ENCODE measurements at places on chromosomes 5 and 9.

- peak; percentile 70 for DNase-seq
Measured at GRCh38 chr5:154714266-154714986, 40.8 kb upstream of the LARP1 start.

DNA sequence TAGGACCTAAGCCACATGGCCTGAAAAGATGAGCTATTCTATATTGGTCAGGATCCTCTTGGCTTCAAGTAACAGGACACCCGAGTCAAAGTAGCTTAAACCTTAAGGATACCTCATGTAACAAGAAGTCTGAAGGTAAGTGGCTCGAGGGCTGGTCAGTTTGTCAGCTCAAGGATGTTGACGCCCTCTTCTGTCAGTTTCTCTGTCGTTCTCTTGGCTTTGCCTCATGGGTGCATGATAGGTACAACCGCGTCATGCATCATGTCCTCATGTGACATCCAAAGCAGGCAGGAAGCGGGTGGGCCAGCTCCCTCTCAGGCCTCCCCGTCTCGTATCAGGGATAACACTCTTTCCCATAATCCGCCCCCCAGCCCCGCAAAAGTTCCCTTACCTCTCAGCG, 22.1 kb upstream of the TCERG1 start:
- DNase-seq = no peak

DNA sequence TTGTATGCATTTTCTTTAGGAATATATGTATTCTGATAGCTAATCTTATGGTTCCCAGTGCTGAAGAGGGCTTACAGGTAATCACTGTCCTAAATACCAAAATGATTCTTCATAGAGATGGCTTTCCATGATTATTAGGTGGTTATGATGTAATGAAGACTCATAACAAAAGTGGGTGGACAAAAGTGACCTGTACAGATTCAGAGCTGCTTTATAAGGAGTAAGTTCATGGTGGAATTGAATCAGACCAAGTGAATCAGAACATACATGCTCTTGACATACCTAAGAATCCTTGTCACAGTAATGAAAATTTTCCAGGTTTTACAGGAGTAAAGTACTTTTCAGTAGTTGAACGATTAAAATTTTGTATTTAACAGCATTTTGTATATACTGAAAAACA, 105.6 kb downstream of the NIPBL start:
- DNase-seq = no peak

GRCh38 chr9:82930116-82930515, 132.8 kb downstream of the RASEF start:
- no peak for DNase-seq

DNA sequence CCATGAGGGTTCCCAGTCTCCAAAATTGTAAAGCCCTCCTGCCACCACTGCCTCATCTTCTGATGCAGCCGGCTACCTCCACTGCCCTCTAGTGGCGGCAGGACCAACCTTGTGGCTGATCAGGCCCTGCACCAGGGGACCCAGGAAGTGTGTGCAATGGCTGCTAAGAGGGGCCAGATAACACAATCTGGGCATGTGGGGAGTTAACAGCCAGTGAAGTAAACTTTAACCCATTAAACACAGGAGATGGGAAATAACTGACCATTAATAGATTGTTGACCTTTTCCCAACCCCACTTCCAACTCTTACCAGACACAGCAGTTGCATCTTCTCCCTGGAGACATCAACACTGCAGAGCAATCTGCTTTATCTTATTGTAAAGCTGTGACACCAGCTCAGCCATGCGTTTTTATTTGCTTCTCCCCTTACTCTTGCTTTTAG, 63.3 kb downstream of the FREM1 start:
- peak; percentile 33 for DNase-seq

DNA sequence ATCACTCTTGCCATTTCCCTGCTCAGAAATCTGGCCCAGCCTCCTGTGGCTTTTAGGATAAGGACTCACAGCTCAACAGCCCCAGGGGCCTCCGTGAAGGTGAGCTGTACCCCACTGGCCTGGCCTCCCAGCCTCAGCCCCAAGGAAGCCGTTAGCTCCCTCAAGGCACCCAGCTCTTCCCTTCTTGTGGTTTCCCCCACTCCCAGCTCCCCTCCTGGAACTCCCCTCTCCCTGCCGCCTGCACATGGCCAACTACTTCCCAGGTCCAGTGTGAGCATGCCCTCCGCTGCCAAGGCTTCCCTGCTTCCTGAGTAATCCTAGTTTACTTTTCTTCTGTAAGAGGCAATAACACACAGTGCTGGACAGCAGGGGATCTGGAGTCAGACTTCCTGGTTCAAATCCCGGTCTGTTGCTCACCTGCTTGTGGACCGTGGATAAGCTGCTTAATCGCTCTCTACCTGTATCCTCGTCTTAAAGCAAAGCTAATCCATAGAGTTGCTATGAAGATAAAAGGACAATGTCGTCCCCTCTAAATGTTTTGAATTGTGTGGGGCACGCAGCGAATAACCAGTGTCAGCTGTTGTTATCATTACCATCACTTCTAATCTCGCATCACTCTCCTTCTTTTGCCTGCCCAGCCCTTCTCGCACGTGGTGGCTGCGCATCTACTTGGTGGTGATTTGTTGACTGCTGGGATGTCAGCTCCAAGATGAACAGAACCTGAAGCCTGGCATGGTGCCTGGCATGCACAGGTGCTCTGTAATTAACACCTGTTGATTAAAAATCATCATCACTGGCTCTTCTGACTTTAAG, 86.6 kb downstream of the C5orf15 start:
- no peak for DNase-seq

DNA sequence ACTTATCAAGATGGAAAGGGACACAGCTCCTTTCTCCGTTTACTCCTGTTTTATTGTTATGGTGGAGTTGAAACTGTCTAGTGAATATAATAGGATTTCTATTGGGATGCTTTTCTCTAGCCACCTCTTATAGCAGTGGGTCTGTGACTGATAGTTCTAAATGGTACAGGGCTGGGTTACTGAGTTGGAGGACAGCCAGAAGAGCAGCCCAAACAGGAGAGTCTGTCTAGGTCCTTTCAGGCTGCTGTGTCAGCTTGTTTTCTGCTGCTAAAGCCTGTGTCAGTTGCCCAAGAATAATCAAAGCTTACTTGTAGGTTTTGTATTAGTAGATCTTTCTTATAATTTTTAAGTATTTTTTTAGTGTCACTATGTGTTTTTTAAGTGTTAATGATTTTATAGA, 356.0 kb upstream of the SEMA6A start:
- no peak for DNase-seq

- peak; percentile 64 for DNase-seq
Measured at GRCh38 chr5:88883059-88883835, at the start of gene MEF2C. Gene MEF2C (minus strand): TSS chr5:88883184. CDS start chr5:88823788, 59,396 bp downstream.

- DNase-seq = peak; percentile 73
Measured at GRCh38 chr9:92506184-92506857, 24.0 kb upstream of the ASPN start.

DNA sequence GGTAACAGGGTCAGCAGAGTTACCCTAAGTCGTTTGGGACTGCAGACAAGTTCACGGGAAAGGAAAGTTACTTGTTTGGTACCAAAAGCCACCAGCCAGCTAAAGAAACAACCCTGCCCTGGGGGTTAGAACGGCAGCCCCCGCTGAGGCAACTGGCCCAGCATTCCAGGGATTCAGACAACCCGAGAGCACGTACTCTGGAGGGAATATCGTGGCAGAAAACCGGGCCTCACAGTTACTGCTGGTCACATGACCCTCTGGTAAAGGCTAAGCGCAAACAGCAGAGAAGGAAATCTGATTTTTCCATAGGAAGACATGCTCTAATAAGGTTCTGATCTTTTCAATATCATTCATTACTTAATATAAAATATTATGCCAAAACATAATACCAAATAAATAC, 22.5 kb upstream of the MLANA start:
- DNase-seq = no peak

DNA sequence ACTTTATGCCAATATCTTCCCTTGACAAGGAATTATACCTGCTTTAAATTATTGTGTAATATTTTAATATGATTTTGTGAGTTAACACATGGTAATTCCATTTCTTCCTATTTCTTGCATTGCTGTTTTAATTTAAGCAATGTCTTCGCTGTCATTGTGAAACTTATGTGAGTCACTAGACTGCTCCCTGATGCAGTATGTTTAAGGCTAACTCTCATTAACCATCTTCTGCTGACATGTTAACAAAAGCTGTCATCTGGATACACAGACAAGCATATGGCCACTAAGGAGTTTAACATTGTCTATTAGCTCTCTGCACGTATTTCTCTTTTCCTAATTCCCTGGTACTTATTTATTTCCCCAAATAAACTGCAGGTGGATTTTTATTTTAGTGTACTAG, 980.8 kb upstream of the CTNND2 start:
- DNase-seq = no peak

DNA sequence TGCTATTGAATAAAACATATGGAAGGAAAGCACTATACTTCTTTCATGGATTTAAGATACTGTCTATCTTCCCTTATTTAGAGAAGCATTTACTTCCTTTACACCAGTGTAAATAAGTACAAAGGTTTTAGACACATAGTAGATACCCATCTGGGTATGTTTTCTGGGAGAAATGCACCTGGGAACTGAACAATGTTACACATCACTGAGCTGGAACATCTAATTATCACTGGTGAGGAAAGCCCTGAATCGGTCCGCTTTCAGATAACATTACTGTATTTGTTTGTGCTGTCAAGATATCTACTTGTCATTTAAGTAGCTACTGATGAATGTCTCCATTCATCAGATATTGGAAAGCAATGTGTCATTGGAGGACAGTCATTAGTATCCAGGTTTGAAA, 964.7 kb upstream of the PTPRD start:
- DNase-seq = no peak

DNA sequence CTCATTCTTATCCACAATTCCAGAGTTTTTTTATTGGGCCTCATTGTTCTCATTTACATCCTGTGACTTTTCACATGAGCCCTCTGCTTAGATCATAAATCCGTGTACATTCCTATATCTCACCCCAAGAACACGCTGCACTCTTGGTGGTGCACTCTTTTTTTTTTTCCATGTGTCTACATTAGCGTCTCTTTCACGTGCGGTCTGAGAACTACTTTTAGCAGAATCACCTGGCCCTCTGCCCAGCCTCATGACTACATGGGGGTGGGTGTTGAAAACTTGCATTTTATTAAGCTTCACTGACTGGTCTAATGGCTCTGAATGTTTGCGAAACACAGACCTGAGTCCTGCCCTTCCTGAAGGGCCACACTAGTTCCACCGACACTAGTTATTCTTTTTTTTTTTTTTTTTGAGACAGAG, 18.6 kb downstream of the C9orf57 start:
- peak; percentile 16 for DNase-seq

DNA sequence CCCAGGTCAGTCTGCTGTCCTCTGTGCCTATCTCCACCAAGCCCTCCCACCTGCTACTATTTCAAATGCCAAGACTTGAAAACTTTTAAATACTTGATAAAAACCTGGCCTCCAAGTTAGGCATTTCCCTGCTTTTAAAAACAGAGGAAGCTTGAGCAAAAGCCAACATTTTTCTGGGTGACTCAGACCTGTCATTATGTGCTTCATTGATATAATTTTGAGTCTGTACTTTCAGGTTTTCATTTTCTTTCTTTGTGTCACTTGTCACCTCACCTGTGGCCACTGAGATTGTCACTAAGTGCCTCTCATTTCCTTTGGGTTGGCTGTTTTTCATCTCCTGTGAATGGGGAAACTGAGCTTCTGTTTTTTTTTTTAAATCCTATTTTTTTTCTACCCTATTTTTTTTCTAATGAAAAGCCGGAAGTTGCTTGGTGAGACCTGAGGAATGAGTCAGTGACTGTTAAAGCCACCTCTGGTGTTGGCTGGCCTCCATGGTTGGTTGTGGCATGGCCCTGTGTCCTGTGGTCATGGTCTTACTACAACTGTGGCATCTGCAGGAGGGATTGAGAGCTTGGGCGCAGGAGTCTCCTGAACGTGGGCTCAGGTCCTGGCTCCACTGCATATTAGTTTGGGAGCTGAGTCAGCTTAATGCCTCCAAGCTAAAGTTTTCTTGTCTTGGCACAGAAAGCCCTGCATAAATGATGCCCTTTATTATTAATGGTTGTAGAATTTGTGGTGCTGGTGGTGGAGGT, 56.7 kb downstream of the ARHGAP26 start:
- peak; percentile 48 for DNase-seq

DNA sequence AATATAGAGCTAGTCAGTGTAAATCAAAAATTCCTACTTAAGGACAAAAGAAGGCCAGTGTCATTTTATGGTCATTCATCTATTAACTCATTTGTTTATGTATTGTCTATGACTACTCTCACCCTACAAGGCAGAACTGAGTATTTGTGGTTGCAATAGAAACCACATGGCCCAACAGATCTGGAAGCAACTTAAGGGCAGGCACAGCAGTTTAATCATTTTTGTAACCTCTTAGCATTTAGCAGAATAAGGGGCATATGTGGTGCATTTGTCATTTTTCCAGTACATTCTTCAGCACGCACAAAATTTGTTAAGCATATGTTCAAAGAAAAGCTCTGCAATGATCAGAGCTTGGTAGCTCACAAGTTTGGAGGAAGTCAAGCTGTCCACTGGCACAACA, 1.1 kb downstream of the FKBP15 start:
- DNase-seq = no peak

GRCh38 chr5:53243403-53243802, 133.8 kb upstream of the MOCS2 start:
- no peak for DNase-seq

DNA sequence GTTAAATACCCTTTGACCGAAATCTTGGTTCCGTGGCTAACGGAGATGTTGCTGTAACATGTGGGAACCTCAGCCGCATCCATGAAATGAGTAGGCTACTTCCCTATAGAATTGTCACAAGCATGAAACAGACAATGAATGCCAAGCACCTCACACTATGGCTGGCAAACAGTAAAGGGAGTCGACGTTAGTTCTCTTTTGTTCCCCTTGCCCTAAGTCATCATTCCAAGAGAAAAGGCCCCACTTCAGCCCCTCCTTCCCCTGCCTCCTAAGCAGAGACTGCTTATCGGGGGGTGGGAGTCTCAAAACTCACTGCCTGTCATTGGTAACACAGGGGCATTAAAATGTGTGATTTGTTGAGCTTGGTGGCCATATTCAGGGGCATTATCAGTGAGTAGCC, 159.6 kb downstream of the MAPKAP1 start:
- no peak for DNase-seq

DNA sequence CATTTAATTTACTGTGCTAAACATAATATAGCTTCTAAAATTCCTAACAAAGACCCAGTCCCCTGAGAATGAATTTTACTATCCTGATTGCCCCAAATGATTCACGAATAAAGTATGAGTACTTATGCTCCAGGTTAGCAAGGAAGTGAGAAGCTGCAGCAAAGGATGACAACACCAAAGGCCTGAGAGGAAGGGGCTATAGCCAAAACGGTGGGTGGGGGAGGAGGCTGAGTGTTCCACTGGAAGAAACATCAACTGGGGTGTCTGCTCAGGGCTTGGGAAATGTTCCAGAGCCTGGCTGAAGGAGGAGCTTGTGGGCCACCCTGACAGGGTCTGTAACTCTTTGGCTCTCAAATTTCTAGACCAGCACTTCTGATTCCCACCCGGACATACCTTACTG, 157.3 kb downstream of the ADAMTS12 start:
- DNase-seq = no peak

GRCh38 chr9:72618811-72619210, 97.4 kb downstream of the TMC1 start:
- DNase-seq = no peak

GRCh38 chr5:55534436-55535198, at the start of gene PLPP1:
Gene PLPP1 (minus strand): TSS chr5:55534964. CDS start chr5:55534629, 335 bp downstream.
- peak; percentile 75 for DNase-seq
